ENCODE measurements at places on chromosomes 4 and X.

- H3K36me3 ChIP-seq = no peaks in the 10 kb centered on the region
- no peaks in the 10 kb centered on the region for H3K27me3 ChIP-seq
- H3K4me3 ChIP-seq = no peak overlapping the region
- H3K27ac ChIP-seq = no peak overlapping the region
- no peaks in the 10 kb centered on the region for H3K4me1 ChIP-seq
These were observed 1502.1 kb upstream of the ADGRL3 start for GRCh38 chr4:59698041-59698440.

GRCh38 chr4:177489471-177490246 lies 47.4 kb upstream of the AGA start:
- no peaks in the 10 kb centered on the region for H3K27me3 ChIP-seq
- no peaks in the 10 kb centered on the region for H3K36me3 ChIP-seq
- H3K4me1 ChIP-seq = no peaks in the 10 kb centered on the region
- no peak for DNase-seq
- no peak overlapping the region for H3K4me3 ChIP-seq

- no peak for DNase-seq
- no peaks in the 10 kb centered on the region for H3K36me3 ChIP-seq
- no peaks in the 10 kb centered on the region for H3K27me3 ChIP-seq
- no peak overlapping the region for H3K27ac ChIP-seq
These were observed 70.1 kb upstream of the HCCS start for GRCh38 chrX:11040996-11041395.

GRCh38 chr4:2907706-2908293 lies 55.4 kb downstream of the NOP14 start:
- no peaks in the 10 kb centered on the region for H3K4me1 ChIP-seq
- DNase-seq = no peak
- H3K36me3 ChIP-seq = peaks cover 100% of the 10 kb centered on the region
- H3K27ac ChIP-seq = no peak overlapping the region
- H3K27me3 ChIP-seq = no peaks in the 10 kb centered on the region

GRCh38 chr4:125104616-125105015 lies 210.1 kb upstream of the FAT4 start:
- no peaks in the 10 kb centered on the region for H3K4me1 ChIP-seq
- no peak for DNase-seq
- H3K27me3 ChIP-seq = no peaks in the 10 kb centered on the region
- H3K36me3 ChIP-seq = no peaks in the 10 kb centered on the region

- H3K27ac ChIP-seq = no peak overlapping the region
- no peak for DNase-seq
- H3K27me3 ChIP-seq = no peaks in the 10 kb centered on the region
- no peak overlapping the region for H3K4me3 ChIP-seq
- H3K36me3 ChIP-seq = no peaks in the 10 kb centered on the region
These were observed 37.2 kb upstream of the CYP2U1 start for GRCh38 chr4:107894138-107894603.

- no peaks in the 10 kb centered on the region for H3K27me3 ChIP-seq
- H3K4me3 ChIP-seq = no peak overlapping the region
- H3K4me1 ChIP-seq = no peaks in the 10 kb centered on the region
- no peak overlapping the region for H3K27ac ChIP-seq
These were observed 283.5 kb upstream of the FTHL17 start for GRCh38 chrX:31355206-31355955.

DNA sequence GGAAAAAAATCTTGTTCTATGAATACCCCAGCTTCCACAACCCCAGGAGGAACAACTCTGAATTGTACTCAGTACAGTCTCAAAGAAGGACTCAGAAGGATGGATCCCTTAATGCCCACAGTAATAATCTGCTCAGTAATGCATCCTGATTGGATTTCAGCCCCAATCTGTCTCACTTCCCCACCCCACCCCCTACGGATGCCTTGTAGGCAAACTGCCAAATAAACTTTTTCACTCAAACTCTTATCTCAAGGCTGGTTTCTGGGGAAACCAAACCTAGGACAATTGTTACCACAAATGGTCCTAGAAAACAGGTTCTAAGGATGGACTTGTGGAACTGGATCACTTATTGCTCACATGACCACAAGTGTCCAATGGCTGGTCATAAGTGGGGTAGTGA lies 1021.8 kb upstream of the INTU start:
- no peaks in the 10 kb centered on the region for H3K36me3 ChIP-seq
- no peaks in the 10 kb centered on the region for H3K4me1 ChIP-seq
- H3K27ac ChIP-seq = no peak overlapping the region

DNA sequence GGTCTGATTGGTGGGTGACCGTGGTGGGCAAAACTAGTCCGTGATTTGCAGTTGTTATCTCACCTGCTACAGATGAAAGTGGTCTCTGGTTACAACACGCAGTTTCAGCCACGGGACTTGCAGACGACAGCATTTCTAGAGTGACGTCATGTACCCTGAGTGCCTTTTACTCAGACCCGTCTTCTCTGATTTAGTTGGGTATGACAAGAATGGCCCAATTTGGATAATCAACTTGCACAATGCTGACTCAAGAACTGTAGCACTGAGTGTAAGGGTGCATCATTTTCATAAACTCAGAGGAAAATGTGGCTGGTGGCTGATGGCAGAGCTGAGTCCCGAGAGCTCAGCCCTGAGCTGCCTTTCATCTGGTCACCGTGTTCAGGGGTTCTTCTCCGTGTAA lies 281.4 kb upstream of the FRG1 start:
- no peaks in the 10 kb centered on the region for H3K27me3 ChIP-seq
- H3K4me3 ChIP-seq = no peak overlapping the region
- no peak for DNase-seq
- no peaks in the 10 kb centered on the region for H3K36me3 ChIP-seq
- no peak overlapping the region for H3K27ac ChIP-seq

DNA sequence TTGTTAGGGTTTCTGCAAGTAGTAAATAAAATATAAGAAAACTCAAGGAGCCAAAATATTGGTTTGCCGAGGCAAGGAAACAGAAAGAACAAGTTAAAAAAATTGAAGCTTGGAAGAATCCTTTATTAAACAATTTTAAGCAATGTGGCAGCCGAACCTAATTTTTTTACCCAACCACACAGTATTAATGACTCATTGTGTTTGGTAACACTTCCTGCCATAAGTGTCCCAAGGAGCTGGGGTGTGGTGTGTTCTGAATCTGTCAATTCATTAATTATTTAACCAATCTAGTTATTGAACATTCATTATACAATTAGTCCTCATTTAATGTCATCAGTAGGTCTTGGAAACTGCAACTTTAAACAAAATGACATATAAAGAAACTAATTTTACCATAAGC lies 19.3 kb upstream of the CPE start:
- H3K4me3 ChIP-seq = no peak overlapping the region
- no peak overlapping the region for H3K27ac ChIP-seq
- H3K36me3 ChIP-seq = no peaks in the 10 kb centered on the region
- no peak for DNase-seq
- H3K4me1 ChIP-seq = no peaks in the 10 kb centered on the region
- no peaks in the 10 kb centered on the region for H3K27me3 ChIP-seq

GRCh38 chr4:82798168-82799005 lies at the start of gene SCD5:
Gene SCD5, minus strand, starts transcription at chr4:82798796. Its CDS starts 259 bp downstream, at chr4:82798537.
- peak; percentile 67 for DNase-seq
- peak within 1 kb of the TSS; percentile 72 for H3K4me3 ChIP-seq
- H3K27me3 ChIP-seq = peaks cover 36% of the 10 kb centered on the region

DNA sequence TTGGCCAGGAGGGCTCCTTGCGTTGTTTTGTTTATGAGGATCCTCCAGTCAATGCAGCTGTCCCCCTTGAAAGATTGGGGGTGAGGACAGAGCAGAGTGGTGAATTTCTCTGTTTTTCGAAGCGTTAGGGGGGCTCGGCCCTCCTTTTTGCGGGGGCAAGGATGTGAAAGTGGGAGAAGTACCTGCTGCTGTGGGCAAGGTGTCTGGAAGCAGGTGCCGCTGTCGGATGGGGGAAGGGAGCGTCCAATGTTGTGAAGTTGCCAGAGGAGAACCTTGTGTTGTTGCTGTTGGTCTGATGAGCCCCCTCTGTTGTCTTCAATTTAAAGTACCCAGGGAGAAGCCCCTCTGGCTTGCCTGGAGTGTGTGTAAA lies 613 bp downstream of the GLRB start:
- no peak overlapping the region for H3K27ac ChIP-seq
- no peaks in the 10 kb centered on the region for H3K4me1 ChIP-seq
- DNase-seq = no peak
- H3K36me3 ChIP-seq = no peaks in the 10 kb centered on the region
- H3K4me3 ChIP-seq = peak overlapping the region; percentile 79
- H3K27me3 ChIP-seq = no peaks in the 10 kb centered on the region

DNA sequence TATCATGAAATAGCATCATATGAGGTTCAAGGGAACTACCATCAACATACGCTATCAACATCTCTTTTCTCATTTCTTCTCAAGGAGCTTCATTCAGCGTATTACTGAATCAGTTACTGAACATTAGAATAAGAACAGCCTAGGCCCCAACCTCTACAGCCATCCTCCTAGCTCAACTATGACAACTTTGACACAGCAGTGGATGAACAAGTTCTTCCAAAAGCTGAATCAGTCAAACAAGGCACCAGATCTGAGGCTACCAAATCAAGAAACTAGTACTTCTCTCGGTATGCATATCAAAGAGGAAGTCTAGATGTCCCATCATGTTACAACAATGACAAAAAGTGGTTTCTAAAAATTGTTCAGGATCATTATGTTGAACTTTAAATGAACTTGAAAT lies 57.4 kb downstream of the GATB start:
- DNase-seq = no peak
- H3K36me3 ChIP-seq = peaks cover 3% of the 10 kb centered on the region
- no peaks in the 10 kb centered on the region for H3K27me3 ChIP-seq
- no peak overlapping the region for H3K4me3 ChIP-seq
- no peaks in the 10 kb centered on the region for H3K4me1 ChIP-seq

- peaks cover 3% of the 10 kb centered on the region for H3K36me3 ChIP-seq
- no peak overlapping the region for H3K27ac ChIP-seq
- H3K27me3 ChIP-seq = peaks cover 27% of the 10 kb centered on the region
These were observed 6.0 kb upstream of the TIMP1 start for GRCh38 chrX:47576021-47576898.

GRCh38 chr4:135368831-135369230 lies 1167.2 kb upstream of the PABPC4L start:
- no peak overlapping the region for H3K27ac ChIP-seq
- H3K36me3 ChIP-seq = no peaks in the 10 kb centered on the region
- H3K27me3 ChIP-seq = no peaks in the 10 kb centered on the region
- no peak for DNase-seq
- H3K4me1 ChIP-seq = no peaks in the 10 kb centered on the region
- no peak overlapping the region for H3K4me3 ChIP-seq

DNA sequence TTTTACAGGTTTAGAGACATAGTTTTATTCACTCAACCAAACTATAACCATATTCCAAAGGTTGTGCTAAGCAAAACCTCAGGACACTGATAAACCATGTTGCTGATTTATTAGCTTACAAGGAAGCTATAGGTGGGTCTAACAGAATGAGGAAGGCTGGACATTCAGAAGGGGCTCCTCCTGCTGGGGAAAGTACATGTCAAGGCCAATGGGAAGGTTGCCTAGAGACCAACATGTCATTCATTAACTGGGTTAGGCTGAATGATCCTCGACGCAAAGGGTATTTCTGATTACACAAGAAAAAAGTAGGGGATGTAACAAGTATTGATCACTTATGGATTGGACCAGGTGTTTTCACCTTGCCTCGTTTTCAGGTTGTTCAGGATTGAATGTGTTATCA lies 30.3 kb downstream of the SLC10A6 start:
- H3K4me3 ChIP-seq = no peak overlapping the region
- H3K27ac ChIP-seq = no peak overlapping the region
- DNase-seq = no peak
- H3K36me3 ChIP-seq = no peaks in the 10 kb centered on the region

DNA sequence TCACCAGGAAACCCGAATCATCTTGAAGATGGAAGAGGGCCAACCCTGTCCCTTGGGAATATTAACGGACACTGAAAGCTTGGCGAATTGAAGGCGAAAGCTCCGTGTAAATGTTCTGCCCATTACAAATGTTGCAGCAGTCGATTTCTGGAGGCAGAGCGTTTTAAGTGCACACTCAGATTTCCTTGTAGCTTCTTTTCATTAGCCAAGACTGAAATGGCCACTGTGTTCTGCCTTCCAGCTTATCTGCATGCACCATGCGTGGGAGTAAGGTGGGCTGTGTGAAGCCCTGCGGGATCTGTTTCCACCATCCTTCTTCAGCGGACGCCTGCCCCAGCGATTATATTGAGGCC lies 1.3 kb downstream of the SMIM20 start:
- no peaks in the 10 kb centered on the region for H3K27me3 ChIP-seq
- H3K4me3 ChIP-seq = peak overlapping the region; percentile 93
- peaks cover 18% of the 10 kb centered on the region for H3K4me1 ChIP-seq
- DNase-seq = no peak

GRCh38 chr4:107747748-107748486 lies 27.9 kb upstream of the PAPSS1 start:
- no peak for DNase-seq
- H3K27ac ChIP-seq = no peak overlapping the region
- H3K4me3 ChIP-seq = no peak overlapping the region
- H3K36me3 ChIP-seq = no peaks in the 10 kb centered on the region

GRCh38 chrX:151724563-151725337 lies 8.9 kb downstream of the FATE1 start:
- no peak overlapping the region for H3K4me3 ChIP-seq
- H3K27ac ChIP-seq = no peak overlapping the region
- DNase-seq = no peak
- H3K36me3 ChIP-seq = no peaks in the 10 kb centered on the region
- H3K4me1 ChIP-seq = no peaks in the 10 kb centered on the region

DNA sequence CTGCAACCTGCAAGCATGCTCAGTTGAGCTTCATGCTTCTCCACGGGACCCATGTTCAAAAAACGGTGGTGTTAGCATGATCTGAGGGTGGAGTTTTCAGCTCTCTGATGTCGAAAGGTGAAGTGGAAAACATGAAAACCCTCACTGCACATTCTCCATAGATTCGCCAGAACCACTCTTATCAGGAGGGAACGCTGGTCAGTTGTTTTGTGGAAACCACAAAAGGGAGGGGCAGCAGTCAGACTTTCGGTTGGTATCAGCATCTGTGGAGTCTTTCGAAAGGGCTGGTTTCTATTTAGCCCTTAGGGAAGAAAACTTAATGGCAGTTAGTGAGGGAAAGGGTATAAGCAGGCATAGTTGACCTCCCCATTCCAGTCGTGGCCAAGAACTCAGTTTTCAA lies 12.6 kb downstream of the PPA2 start:
- no peaks in the 10 kb centered on the region for H3K27me3 ChIP-seq
- H3K36me3 ChIP-seq = no peaks in the 10 kb centered on the region
- H3K4me1 ChIP-seq = no peaks in the 10 kb centered on the region

DNA sequence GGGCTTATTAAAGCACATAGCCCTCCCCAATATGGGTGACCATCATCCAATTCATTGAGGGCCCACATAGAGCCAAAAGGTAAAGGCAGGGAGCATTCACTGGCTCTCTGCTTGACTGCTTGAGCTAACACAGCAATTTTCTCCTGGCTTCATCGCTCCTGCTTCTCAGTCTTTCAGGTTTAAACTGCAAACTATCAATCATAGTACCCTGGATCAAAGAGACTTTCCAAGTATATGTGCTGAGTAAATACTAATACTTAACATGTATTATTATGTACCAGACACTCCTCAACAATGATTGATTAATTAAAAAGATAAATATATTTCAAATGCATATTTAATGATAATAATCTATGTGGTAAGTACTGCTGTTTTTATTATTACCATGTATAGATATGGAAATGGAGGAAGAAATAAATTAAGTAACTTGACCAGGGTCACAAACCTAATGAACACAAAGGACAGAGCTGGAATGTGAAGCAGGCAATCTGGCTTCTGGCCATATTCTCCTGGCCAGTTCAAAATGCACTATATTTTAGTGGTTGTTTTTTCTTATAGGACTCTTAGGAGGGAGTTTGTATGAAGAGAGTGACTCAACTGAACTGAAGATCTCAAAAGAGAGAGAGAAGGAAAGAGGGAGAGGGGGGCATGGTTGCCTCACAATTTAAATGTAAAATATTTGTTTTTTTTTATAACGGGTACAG lies 1197.3 kb downstream of the TECRL start:
- H3K27me3 ChIP-seq = no peaks in the 10 kb centered on the region
- H3K4me3 ChIP-seq = no peak overlapping the region
- DNase-seq = no peak
- no peaks in the 10 kb centered on the region for H3K36me3 ChIP-seq
